ENCODE measurements at places on chromosomes 2 and 18.
A peak's percentile ranks its signal among the peaks of the same experiment; 100 is the strongest.

- no peak for DNase-seq
Observed at GRCh38 chr2:95276244-95276887, 2.1 kb downstream of the PROM2 start.

DNA sequence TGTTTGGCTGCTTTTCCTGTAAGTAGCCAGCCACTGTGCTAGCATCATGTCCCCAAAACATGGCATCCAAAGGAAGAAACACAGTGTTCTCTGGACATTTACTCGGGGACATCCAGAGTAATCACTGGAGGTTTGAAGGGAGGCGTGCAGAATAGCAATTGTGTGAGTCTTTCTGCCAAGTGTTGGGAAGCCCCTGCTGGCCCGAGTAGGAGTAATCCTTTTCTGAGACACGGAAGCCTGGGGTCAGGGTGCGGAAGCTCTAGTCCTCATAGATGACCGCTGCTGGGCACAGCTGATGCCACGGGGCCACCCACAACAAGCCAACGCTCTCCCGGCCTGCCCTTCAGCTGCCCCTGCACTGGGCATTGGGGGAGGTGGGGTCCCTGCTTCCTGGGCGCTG is 24.8 kb upstream of the HDAC4 start:
- DNase-seq: no peak

GRCh38 chr2:229856413-229856812 is 65.4 kb downstream of the TRIP12 start:
- no peak for DNase-seq

DNA sequence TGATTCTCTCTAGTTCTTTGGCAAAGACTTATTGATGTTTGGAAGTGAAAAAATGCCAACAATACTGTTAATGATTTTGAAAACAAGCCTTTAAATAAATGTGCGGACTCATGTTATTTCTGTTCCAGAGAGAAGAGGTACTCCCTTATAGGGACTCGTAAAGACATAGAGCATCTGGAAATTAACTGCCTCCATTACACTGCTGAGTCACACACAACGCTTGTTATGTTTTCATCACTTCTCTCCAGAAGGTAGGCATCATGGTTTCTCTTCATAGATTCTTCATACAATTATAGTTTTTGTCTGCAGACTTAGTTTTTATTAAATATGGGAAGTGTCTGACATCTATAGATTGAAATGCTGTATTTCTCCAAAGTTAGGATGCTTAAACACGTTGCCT is 302.5 kb upstream of the EPC2 start:
- DNase-seq: no peak

DNA sequence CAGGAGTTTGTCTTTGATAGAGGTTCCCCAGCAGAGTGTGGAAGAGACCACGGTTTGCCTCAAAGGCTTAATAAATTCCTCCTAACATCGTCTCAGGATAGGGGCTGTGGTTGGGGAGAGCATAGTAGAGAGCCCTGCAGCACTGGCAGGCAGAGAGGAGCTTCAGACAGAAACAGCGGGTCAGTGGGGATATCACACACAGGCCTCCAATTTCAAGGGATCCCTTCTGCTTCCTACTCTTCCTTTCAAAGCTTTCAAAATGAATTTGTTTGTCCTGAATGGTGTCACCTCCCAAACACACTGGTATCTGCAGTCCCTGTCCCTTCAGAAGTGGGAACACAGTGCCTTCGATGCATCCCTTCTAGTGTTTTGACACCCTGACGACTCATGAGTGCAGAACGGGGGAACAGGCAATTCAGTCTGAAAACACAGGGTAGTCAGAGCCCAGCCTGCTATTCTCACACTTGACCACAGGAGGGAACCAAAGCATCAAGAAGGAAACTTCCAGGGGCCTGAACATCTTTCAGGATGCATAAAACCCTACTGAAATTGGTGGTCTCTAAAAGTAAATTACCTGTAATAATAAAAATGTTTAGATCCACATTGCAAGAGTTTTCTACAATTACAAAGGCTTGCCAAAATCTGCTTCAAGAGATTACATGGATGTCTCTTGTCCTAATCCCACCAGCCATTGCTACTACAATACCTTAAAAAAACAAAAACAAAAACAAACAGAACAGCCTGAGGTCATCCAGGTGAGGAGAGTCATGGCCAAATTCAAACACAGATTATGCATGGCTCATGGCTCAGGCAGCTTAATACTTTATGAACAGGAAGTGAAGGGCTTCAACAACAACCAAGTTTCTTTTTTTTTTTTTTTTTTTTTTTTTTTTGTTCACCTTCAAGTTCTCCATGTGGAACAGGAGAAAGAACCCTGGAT is 49.8 kb downstream of the SLC14A2 start:
- no peak for DNase-seq

- DNase-seq: peak; percentile 73
Observed at GRCh38 chr2:216606551-216607276, 26.5 kb upstream of the IGFBP2 start.

- DNase-seq: peak; percentile 51
Observed at GRCh38 chr2:10408649-10409579, 39.2 kb downstream of the ODC1 start.

DNA sequence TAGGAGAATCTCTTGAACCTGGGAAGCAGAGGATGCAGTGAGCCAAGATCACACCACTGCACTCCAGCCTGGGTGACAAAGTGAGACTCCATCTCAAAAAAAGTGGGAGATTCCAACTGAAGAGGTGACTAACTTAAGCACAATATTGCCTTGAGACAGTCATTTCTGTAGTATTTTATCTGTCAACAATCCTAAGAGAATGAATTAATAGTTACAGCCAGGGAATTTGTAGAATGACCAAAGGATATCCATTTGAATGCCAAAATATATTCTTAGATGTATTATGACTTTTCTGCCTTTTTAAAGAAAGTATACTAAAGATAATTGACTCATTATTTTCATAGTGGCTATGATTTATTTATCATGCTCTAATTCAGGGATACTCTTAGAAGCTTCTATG is 40.7 kb upstream of the CCDC150 start:
- DNase-seq: no peak

- no peak for DNase-seq
Observed at GRCh38 chr2:213252206-213252605, 32.1 kb upstream of the SPAG16 start.

All from NCI-H1436 treated with DMSO at 0.1 percent for 48 hours (cell line).